ENCODE measurements at places on chromosomes 7 and 10.

DNA sequence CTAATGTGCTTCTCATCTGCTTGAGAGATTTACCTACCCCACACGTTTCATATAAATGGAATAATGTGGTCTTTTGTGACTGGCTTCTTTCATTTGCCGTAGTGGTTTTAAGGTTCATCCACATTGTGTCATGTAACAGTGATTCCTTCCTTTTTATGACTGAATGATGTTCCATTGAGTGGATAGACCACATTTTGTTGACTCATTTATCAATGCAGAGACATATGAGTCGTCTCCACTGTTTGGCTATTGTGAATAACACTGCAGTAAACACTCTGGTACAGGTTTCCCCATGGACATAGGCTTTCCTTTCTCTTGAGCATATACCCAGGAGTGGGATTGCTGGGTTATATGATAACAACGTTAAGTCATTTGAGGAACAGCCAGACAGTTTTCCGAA is 2.0 kb upstream of the AOC1 start:
- no peak for DNase-seq

- no peak for DNase-seq
Observed at GRCh38 chr10:122264436-122264835, 6.7 kb upstream of the BTBD16 start.

DNA sequence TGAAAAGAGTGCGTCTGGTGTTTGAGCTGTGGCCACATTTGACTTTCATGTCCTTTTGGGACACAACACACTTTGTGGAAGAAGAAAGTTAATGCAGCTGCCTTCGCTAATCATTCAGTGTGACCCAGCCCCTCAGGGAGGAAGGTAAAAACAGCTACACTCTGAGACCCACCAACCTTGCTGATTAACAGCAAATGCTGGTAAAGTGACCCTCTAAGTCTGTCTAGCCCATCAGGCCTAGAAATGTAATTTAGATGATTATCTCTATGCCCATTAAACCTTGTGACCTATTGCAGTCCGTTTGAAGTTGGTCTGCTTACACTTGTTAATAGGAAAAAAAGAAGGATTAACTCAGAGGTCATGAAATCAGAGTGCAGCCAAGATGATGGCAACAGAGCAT is 161.9 kb upstream of the WNT16 start:
- no peak for DNase-seq

DNA sequence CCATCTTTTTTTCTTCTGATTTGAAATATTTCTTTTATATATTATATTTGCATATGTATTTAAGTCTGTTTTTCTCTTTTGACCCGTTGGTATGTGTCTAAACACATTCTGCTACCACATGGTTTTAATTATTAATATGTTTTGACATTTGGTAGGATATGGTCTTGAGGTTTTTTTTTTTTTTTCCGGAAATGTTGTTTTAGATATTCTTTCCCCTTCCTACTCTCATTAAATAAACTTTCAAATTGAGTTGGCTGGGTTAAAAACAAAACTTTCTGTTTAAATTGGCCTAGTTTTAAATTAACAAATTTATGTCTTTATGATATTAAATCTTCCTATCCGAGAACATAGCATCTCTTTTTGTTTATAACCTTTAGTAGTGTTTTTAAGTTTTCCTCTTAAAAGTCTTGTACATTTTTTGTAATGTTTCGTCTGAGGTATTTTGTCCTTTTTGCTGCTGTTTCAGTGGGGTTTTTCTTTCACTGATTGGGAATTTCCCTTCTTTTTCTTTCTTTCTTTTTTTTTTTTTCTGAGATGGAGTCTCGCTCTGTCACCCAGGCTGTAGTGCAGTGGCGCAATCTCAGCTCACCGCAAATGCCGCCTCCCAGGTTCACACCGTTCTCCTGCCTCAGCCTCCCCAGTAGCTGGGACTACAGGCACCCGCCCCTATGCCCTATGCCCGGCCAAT is 25.4 kb downstream of the STAM start:
- peak; percentile 17 for DNase-seq

DNA sequence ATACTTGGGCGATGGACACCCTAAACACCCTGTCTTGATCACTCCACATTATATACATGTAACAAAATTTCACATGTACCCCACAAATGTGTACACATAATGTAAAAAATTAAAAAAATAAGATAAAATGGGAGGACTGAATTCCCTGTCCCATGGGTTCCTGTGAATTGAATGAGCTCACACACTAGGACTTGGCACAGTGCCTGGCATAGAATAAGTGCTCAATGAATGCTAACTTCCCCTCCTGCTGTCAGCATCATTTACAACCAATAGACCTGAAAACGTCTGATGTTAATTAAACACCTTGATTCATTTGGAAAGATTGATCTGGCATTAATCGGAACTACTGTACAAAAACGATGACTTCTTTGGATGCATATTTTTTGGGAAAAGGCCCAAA is 117.3 kb upstream of the ZNF438 start:
- no peak for DNase-seq

GRCh38 chr7:125683156-125683555 is 753.5 kb upstream of the POT1 start:
- DNase-seq: no peak
